ENCODE measurements at places on chromosomes 2 and 18.

GRCh38 chr2:120988051-120988699, 252.5 kb downstream of the GLI2 start:
- no peak for DNase-seq

DNA sequence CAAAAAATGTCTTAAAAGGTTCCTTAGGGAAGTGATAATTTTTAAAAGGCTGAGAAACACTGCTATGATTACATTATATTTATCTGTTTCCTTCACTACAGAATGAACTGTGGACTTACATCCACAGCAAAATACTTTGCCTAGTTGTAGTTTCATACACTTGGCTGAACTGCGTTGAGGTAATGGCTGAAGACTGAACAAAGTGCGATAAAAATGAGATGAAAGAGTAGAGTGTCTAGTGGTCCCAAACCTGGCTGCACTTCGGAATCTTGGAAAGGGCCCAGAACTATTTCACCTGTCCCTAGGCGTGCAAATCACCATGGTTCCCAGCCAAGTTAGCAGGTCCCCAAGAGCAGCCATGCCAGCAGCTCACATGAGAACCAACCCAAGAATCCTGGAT, 18.2 kb upstream of the IHH start:
- no peak for DNase-seq

DNA sequence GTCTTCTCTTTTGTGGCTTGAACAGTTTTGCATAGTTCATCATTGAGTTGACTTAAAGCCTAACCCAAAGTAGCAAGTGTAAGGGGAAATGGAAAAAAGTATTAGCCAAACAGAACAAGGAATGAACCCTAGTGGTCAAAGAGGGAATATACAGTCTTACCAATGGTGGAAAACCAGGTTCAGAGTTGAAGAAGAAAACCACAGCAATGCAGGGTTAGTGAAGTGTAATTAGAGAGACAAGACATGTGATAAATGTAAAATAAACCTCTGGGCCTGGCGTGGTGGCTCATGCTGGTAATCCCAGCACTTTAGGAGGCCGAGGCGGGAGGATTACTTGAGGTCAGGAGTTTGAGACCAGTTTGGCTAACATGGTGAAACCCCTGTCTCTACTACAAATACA, 2.4 kb downstream of the TTN start:
- no peak for DNase-seq

GRCh38 chr2:113209011-113209645, 35.4 kb downstream of the PSD4 start:
- DNase-seq, result no peak

- DNase-seq, result no peak
Observed at GRCh38 chr2:177254433-177255226, 9.9 kb downstream of the NFE2L2 start.

- no peak for DNase-seq
Observed at GRCh38 chr2:237590272-237591140, at the start of gene RAB17. Gene RAB17, minus strand, starts transcription at chr2:237590734. Its CDS starts 4,580 bp downstream, at chr2:237586154.

DNA sequence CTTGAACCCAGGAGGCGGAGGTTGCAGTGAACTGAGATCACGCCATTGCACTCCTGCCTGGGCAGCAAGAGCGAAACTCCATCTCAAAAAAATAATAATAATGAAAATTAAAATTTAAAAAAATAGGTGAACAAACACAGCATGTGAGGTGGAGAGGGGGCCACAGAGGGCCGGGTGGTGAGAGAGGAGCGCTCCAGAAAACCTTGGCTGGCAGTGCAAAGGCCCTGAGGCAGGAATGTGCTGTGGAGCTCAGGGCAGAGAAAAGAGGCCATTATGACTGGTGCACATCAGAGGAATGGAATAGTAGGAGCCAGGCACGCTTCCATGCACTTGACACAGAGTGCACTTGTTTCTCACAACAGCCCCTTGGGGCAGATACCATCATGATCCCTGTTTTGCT, 21.6 kb upstream of the SCLY start:
- no peak for DNase-seq

GRCh38 chr2:75068546-75068945, 110.1 kb downstream of the POLE4 start:
- no peak for DNase-seq

GRCh38 chr2:69704446-69704845, 37.5 kb upstream of the ANXA4 start:
- no peak for DNase-seq

DNA sequence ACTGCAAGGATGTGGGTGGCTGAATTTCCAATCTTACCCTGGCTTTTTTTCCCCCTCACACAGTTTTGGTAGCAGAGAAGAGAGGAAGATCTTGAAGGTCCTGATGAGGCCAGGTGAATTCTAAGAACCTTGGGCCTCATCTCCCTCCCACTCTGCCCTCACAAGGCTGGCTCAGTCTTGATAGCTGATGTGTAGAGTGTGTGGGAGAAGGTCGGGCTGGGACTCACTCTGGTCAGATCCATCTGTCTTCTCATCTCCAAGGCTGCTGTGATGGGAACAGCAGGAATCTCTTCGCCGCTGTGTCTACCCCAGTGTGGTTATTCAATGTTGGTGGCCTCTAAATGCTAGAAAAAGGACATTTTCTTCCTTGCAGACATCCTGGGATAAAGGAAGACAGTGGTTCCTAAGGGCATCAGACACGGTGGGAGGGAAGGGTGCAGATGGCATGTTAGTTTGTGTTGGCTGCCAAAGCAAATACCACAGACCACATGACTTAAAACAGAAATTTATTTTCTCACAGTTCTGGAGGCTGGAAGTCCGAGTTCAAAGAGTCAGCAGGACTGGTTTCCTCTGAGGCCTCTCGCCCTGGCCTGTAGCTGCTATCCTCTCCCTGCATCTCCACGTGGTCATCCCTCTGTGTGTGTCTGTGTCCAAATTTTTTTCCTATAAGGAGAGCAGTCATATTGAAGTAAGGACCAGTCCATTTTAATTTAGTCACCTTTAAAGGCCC, 37.6 kb upstream of the MGAT4A start:
- DNase-seq, result peak; percentile 72

DNA sequence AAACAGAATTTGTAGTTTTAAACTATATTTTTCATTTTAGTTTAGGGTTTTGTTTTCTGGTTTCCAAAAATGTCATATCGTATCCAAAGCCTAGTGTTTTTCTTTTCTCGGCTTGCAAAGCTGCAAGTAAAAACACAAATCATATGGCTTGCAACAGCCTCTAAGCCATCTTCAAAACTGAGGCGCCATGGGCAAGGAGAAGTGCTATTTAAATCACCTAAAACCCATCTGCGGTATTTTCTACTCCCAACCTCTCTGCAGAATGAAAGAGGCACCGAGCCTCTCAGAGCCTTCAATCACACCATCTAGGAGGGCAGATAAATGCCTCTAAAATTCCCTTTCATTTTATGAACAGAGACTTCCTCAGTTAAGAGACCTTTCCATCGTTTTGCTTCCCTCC, 25.2 kb downstream of the FECH start:
- DNase-seq, result no peak

GRCh38 chr2:217286833-217287232, 427.0 kb upstream of the TNP1 start:
- no peak for DNase-seq

GRCh38 chr2:188993247-188993646, 19.1 kb downstream of the COL3A1 start:
- DNase-seq, result no peak

- DNase-seq, result no peak
Observed at GRCh38 chr2:10995366-10995970, 83.7 kb downstream of the KCNF1 start.

DNA sequence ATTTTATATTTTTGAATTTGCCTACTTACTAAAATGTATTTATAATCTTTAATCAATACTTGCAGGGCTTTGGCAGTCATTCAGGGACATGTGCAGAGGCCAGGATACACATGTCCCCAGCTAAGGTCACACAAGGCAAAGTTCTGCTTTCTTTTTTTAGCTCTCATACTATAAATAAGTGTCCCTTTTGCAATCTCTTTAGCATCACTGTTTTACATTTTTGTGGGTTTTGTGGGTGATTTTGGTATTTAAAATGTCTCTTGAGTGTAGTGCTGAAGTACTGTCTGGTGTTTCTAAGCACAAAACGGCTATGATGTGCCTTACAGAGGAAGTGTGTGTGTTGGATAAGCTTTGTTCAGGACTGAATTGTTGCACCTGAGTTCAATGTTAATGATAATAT, 309.0 kb upstream of the GULP1 start:
- DNase-seq, result no peak

Data from SHP77 (cell line).